Naive thymus-derived CD8-positive, alpha-beta T cell (primary cell): ENCODE measurements at places on chromosomes 7 and 10. TPM values are rescaled to one million over a fixed set of nuclear protein-coding genes. Genes with fewer than 3 reads are reported as not detected.

VPS26A gene
- total RNA-seq, result 30.7 TPM

TRIM50 gene
- total RNA-seq, result 0.25 TPM

HNRNPF gene
- 168 TPM for total RNA-seq

CFAP70 gene
- 9.0 TPM for total RNA-seq

DNA sequence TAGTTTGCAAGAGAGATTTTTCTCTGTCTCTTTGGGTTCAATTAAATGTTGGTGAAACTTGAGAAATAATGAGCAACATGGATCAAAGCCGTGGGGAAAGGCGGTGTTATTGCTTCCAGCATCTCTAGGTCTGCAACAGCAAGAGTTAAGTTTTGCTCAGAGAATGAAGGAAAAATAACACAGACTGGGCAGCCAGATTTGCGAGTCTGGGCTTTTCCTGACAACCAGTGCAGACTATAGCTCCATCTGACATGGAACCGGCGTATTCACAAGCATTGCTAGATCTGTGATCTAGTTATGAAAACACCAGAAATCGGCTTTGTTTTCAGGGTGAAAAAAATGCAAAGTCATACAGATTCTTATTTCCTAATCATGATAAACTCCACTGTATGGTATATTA, 110.4 kb downstream of the CAMK1D start:
- DNase-seq, result no peak
- H3K4me1 ChIP-seq, result peaks cover 7% of the 10 kb centered on the region
- H3K27me3 ChIP-seq, result no peaks in the 10 kb centered on the region
- H3K36me3 ChIP-seq, result peaks cover 6% of the 10 kb centered on the region
- H3K4me3 ChIP-seq, result no peak overlapping the region

GRCh38 chr10:116241085-116241484, 31.9 kb downstream of the GFRA1 start:
- no peak overlapping the region for H3K27ac ChIP-seq
- H3K4me1 ChIP-seq, result no peaks in the 10 kb centered on the region
- H3K4me3 ChIP-seq, result no peak overlapping the region
- no peaks in the 10 kb centered on the region for H3K36me3 ChIP-seq

DNA sequence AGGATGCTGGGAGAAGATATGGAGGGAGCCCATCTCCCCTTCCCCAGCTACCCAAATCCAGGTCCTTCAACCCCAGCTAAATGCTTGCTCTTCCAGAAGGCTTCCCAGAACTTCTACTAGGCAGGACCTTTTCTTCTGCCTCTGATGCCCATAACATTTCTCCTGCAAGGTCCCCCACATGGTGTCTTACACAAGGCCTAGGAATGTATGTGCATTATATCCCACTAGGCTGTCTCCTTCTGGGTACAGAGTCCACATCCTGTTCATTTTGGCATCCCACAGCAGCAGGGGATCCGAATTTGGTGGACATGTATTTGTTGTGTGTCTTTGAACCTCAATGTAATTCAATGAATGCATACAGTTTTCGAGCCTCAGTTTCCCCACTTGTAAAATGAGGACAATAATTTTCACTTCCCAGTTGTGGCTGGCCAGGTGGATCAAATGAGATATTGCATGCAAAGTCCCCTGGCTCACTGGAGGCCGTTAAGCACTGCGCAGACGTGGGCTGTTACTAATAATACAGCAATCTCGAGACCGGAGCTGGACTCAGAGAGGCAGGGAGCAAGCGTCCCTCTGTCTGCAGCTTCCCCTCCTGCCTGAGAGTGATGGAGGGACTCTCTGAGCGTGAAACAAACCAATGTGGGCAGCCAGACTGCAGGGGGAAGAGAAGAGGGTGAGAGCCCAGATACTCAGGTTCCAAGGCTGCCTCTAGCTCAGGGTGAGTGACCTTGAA, 18.6 kb upstream of the YWHAG start:
- DNase-seq, result no peak
- no peaks in the 10 kb centered on the region for H3K36me3 ChIP-seq
- no peak overlapping the region for H3K4me3 ChIP-seq
- H3K4me1 ChIP-seq, result peaks cover 2% of the 10 kb centered on the region
- H3K27ac ChIP-seq, result no peak overlapping the region

DNA sequence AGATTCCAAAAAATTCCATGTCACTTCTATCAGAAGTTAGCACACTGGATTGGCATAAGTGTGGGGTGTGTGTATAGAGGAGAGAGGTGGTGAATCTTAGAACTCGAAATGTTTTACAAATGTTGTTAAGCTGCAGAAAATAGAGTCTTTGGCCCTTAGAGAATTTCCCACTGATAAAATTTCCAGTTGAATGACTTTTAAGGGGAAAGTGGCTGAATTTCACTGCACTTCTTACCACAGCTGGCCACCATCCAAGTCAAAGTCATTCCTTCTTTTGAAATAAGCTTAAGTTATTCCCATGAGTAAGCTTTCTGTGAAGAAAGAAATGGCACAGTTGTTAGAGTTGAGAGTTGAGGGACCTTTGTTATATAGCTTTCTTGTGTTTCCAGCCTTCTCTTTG, 13.9 kb downstream of the VCL start:
- peak overlapping the region; percentile 35 for H3K27ac ChIP-seq
- H3K36me3 ChIP-seq, result no peaks in the 10 kb centered on the region
- H3K27me3 ChIP-seq, result no peaks in the 10 kb centered on the region
- DNase-seq, result no peak

GRCh38 chr7:101659706-101660105, 30.6 kb upstream of the MYL10 start:
- no peaks in the 10 kb centered on the region for H3K4me1 ChIP-seq
- H3K36me3 ChIP-seq, result peaks cover 11% of the 10 kb centered on the region
- no peak overlapping the region for H3K4me3 ChIP-seq
- DNase-seq, result no peak
- H3K27me3 ChIP-seq, result peaks cover 6% of the 10 kb centered on the region

DNA sequence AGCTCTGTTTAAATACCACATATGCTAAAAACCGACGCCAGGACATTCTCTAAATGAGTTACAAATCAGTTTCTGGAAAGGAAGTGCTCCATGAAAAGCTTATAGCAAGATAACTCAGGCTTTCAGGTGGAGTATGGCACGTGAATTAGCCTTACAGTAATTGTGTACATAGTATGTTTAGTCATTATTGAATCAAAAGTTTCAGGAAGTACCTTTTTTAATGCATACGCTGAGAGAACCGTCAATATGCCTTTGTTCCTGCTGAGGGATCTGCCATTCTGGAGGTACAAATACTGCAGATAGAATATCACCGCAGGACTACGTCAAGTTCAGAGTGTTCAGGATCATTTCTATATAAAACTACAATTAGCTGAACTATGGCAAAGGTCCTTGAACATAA, 45.7 kb downstream of the ANKMY2 start:
- H3K4me1 ChIP-seq, result no peaks in the 10 kb centered on the region
- no peak overlapping the region for H3K4me3 ChIP-seq
- no peak for DNase-seq
- no peaks in the 10 kb centered on the region for H3K27me3 ChIP-seq
- H3K36me3 ChIP-seq, result peaks cover 14% of the 10 kb centered on the region
- H3K27ac ChIP-seq, result no peak overlapping the region

GRCh38 chr7:155829796-155830470, 17.7 kb upstream of the SHH start:
- peaks cover 3% of the 10 kb centered on the region for H3K27me3 ChIP-seq
- no peaks in the 10 kb centered on the region for H3K4me1 ChIP-seq

- peak overlapping the region; percentile 82 for H3K4me3 ChIP-seq
- H3K36me3 ChIP-seq, result peaks cover 2% of the 10 kb centered on the region
- no peak for DNase-seq
- H3K27ac ChIP-seq, result peak overlapping the region; percentile 83
- peaks cover 19% of the 10 kb centered on the region for H3K4me1 ChIP-seq
- no peaks in the 10 kb centered on the region for H3K27me3 ChIP-seq
Measured at GRCh38 chr7:95433952-95434556, 774 bp downstream of the PON2 start.

DNA sequence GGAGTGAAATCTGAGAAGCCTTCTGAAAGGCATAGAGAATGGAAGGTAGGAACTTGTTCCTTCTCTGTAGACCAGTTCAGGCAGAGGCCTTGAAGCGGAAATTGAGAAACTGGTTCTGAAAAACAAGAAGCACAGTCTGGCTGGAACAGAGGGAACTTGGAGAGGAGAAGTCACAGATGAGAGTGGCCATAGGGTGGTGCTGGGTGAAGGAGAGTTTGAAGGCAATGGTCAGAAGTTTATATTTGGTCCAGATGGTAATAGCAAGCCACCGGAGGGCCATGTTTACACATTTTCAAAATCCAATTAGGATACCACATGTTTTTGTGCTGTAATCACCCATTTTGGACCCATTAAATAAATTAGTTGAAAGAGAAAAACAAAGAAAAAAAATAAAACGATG, 692.5 kb downstream of the INHBA start:
- H3K4me1 ChIP-seq, result no peaks in the 10 kb centered on the region
- H3K4me3 ChIP-seq, result no peak overlapping the region
- H3K27ac ChIP-seq, result no peak overlapping the region
- no peaks in the 10 kb centered on the region for H3K27me3 ChIP-seq

GRCh38 chr10:48607356-48608278, 2.7 kb upstream of the ARHGAP22 start:
- no peak overlapping the region for H3K4me3 ChIP-seq
- peaks cover 10% of the 10 kb centered on the region for H3K4me1 ChIP-seq
- no peak overlapping the region for H3K27ac ChIP-seq
- no peaks in the 10 kb centered on the region for H3K36me3 ChIP-seq
- peaks cover 23% of the 10 kb centered on the region for H3K27me3 ChIP-seq
- no peak for DNase-seq

GRCh38 chr7:150406567-150407421, 27.7 kb downstream of the ZNF775 start:
- peaks cover 53% of the 10 kb centered on the region for H3K4me1 ChIP-seq
- H3K36me3 ChIP-seq, result peaks cover 8% of the 10 kb centered on the region
- H3K27me3 ChIP-seq, result no peaks in the 10 kb centered on the region
- peak overlapping the region; percentile 98 for H3K27ac ChIP-seq

DNA sequence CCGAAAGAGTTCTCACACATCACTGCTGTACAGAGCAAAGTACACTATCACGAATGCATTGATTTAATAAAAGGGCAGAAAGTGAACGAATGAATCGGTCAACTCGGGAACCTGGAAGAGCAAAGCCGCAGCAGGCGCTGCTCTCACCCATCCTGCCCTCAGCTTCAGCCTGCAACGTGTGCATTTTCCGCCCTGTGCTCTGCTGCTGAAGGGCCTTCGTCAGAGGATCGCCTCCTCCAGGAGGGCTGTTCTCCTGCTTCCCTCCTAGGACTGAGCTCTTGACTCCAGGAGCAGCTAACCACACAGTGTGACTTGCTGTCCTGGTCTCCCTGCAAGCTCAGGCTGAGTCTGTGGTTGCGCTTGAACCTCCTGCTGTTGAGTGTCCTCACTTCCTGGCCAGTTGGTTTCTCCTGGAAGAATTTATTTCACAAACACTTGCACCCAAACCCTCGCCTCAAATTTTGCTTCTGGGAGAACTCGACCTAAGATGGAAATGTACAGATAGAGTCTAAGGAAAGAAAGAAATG, 473.0 kb upstream of the KLF6 start:
- no peak overlapping the region for H3K4me3 ChIP-seq
- no peaks in the 10 kb centered on the region for H3K4me1 ChIP-seq
- H3K36me3 ChIP-seq, result no peaks in the 10 kb centered on the region

- no peak overlapping the region for H3K4me3 ChIP-seq
- H3K27ac ChIP-seq, result peak overlapping the region; percentile 5
- H3K27me3 ChIP-seq, result no peaks in the 10 kb centered on the region
- peaks cover 19% of the 10 kb centered on the region for H3K4me1 ChIP-seq
Measured at GRCh38 chr7:105136221-105136620, 122.2 kb downstream of the KMT2E start.

DNA sequence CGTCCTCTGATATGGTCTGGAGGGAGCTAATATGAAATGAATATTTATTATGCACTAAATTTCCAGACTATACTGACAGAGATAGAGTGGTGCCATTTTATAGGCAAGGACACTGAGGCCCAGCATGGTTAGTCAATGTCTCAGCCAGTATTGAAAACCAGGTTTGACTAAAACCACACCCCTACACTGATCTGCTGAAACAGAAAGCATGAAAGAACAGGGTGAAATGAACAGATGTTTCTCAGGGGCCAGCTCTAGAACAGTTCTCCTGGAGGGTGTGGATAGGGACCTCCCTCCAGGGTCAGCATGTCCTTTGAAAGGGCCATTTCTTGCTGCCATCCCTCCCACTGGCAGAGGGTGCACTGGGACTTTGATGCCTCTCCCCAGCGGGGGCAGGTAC, 700.5 kb downstream of the GRID1 start:
- no peak overlapping the region for H3K27ac ChIP-seq
- no peaks in the 10 kb centered on the region for H3K4me1 ChIP-seq
- peaks cover 4% of the 10 kb centered on the region for H3K27me3 ChIP-seq
- no peaks in the 10 kb centered on the region for H3K36me3 ChIP-seq
- no peak for DNase-seq
- no peak overlapping the region for H3K4me3 ChIP-seq
